Stimulated activated CD8-positive, alpha-beta memory T cell treated with anti-CD3 and anti-CD28 coated beads, Interleukin-7, amount 100 ng/mL, for 24 hours (primary cell): ENCODE measurements at places on chromosomes 7 and 10.

DNA sequence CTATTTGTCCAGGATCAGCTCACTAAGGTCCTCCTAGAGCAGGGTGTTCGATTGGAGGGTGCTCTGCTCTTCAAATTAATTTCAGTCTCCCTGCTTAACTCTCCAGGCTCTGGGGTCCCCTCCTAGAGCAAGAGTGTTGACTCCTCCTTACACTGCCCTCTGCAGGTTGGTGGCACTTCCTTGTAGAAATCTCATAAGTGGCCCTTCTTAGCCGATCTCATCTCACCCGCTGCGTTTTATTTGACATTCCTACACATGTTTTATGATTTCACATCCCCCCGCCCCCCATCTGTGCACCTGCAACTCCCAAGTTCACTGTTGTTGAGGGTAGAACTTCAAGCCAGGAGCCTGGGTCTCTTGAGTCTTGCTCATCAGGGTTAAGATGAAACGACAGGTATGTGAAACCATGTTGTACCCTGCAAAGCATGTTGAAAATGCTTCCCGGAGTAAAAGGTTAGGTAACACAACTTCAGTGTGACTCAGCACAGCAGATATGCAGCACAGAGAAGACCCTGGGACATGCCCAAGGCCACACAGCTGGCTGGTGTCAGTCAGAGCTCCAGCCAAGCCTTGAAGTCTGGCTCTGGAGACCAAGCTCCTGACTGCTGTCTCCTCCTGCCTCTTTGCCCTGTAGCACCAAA is 171.2 kb downstream of the PRKAG2 start:
- DNase-seq = no peak

- no peak for DNase-seq
Measured at GRCh38 chr7:157702311-157703023, 365.7 kb downstream of the DNAJB6 start.

DNA sequence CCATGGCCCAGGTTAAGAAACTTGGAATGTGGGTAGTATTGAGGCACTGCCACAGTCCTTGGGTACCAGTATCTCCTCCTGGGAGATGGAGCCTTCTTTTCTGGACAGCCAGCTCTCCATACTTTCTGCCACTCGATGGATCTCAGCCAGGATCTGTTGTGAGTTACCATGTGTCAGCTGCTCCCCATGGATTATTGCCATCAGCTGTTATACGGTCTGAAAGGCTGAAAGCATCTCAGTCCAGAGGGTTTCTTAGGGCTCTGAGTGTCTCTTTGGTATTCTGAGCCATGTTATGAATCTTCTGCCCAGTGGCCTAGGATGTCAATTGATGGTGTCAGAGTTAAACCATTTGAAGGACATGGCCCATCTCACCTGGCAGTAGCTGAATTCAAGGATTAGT is 197.5 kb downstream of the C7orf25 start:
- no peak for DNase-seq

- DNase-seq = no peak
Measured at GRCh38 chr7:28800150-28800549, 158.0 kb downstream of the TRIL start.

DNA sequence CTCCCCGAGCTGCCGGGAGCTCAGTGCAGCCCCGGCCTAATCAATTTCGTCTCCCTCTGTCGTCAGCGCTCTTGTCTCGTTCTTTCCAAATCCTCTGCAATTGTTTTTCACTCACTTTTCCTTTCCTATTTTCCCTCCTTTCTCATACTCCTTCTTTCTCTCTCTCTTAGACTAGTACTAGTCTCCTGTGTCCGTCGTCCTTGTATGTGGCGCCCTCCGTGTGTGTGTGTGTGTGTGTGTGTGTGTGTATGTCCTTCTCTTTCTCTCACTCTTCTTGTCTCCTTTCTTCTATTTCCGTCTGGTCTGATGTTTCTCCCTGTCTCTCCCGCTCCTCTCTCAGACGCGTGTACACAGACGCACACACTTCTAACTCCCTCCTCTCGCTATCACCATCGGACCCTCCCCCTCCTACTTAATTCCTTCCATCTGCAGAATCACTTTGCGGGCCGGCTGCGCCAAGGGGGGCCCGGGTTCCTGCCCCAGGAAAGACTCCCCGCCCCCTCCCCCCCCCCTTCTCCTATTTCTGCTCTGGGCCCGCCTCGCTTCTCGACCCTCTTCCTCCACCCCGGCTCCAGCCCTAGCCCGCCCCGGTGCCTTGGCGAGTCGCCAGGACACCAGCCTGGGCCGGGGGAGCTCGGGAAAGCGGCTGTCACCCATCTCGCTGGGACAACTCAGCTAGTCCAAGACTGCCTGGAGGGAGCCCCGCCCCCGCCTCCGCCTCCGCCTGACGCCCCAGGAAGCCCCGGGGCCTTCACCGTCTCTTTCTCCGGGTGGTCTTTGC is 743 bp upstream of the ZCCHC24 start:
- no peak for DNase-seq

DNA sequence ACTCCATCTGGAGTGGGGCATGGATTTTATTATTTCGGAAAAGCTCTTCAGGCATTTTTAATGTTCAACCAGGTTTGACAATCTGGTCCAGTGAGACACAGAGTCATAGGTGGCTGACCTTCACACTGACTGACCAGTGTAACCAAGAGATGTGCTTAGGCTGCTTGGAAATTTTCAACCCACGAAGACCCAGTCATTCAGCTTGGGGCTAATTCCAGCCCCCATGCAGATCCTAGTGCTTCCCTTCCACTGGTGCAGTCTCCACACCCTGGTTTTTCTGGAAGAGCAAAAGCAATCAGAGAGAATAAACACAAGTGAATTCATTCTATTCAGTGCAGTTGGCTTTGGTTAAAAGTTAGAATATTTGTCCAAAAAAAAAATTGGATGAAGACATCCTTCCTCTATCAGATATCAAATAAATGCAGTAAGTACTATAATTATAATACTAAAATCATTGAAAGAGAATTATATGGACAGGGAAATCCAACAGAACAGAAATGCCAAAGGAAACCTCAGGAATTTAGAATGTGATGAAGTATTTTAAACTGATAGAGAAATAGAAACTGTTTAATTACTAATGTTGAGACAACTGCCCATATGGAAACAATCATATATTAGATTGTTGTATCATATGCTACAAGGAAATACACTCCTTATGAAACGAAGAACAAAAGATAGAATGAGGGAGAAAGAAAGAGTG is 178.0 kb downstream of the NPSR1 start:
- DNase-seq = no peak
